Caudate nucleus (tissue), 63 donors: ENCODE measurements at places on chromosomes 3 and 15.

DNA sequence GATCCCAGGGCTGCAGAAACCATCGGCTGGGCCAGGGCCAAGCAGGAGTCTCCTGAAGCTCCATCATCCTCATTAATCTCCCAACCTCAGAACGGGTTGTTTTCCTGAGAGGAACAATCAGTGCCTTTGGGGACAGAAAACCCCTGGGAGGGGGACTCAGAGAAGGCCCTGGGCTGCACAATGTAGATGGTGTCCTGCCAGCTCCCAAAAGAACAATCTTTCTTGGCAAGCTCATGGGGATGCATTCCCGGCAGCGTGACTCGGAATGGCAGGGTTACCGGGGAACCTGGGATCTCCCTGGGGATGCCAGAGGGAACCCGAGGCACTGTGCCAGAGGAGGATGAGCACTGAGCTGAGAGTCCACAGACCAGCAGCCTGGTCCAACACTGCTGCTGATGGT lies 72.1 kb upstream of the ATP2B2 start:
- DNase-seq: no peak

DNA sequence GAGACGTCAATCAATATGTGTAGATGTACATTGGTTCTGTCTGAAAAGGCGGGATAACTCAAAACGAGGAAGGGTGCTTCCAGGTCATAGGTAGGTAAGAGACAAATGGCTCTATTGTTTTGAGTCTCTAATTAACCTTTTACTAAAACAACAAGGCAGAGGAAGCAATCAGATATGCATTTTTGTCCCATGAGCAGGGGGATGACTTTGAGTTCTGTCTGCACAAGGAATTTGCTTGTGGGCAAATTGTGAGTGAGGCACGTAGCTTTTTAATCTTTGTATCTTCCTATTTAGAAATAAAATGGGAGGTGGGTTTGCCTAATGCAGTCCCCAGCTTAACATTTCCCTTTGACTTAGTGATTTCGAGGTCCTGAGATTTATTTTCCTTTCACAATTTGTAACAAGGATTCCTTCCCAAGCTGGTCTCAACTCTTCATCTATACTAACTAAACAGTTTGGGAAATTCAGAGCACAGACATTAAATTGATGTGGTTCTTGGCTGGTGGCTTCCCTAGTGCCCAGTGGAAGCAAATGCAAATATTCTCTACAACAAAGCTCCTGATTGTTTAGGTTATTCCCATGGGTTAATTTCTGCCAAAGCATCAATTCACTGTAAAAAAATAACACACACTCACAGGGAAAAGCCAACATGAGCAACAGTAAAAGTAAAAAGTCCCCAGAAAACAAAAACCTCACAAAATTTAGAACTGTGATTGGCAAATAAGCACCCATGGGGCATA lies 738.8 kb upstream of the SGO1 start:
- DNase-seq: no peak

DNA sequence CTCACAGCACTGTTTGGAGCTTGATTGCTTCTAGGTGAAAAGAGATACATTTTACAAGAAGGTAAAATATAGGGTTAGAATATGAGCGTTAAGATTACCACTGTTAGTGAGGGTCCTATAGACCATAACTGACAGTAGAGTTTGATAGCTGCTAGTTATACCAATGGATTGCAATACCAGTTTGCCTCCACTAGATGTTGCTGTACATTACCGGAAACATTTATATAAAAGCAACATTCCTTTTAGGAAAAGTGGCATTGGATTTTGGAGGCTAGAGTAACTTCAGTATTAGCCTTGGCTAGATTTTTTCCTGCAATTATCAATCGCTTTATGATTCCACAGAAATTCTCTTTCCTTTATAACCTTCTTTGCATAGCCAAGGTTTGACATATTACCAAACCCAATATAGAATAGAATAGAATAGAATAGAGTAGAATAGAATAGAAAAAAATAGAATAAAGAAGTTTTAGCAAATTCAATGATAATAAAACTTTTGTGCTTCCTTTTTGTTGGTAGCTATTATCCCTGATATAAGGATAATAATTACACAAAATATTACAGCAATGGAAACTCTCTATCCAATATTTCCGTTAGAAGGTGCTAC lies 1093.6 kb upstream of the ALCAM start:
- DNase-seq: no peak

DNA sequence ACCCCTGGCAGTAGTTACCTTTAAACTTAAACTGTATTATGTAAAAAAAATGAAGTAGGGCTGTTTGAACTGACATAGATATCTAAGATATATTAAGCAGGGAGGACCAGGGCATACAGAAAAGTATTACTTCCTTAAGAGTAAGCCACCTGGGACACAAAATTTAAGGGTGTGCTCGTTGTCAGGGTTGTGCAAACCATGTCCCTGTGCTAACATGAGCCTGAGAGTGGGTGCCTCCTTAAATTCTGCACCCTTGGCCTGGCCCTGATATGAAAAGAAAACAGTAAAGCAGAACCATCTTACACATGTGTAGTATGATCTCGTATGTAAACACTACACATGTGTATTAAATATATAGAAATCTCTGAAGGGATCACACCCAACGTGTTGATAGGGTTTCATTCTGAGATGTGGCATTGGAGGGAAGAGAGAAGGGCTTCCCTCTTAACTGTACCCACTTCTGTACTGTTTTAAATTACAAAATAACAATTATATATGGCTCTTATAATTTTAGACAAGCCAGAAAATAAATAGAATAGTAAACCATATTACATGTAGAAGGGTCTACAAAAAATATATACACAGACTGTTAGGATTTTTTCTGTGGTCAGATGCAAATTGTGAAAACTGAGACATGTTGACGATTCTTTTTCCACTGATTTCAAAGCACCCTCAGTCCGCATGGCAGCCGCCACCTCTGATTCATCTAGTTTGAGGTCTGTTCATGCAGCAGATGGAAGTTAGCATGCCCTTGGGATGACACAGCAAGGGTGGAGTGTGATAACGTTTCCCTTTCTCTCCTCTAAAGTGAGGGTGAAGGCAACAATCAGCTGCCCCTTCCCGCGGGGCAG lies 400.8 kb upstream of the PROK2 start:
- DNase-seq: no peak

- DNase-seq: no peak
Observed at GRCh38 chr3:98457543-98457942, 5.5 kb upstream of the OR5K1 start.

DNA sequence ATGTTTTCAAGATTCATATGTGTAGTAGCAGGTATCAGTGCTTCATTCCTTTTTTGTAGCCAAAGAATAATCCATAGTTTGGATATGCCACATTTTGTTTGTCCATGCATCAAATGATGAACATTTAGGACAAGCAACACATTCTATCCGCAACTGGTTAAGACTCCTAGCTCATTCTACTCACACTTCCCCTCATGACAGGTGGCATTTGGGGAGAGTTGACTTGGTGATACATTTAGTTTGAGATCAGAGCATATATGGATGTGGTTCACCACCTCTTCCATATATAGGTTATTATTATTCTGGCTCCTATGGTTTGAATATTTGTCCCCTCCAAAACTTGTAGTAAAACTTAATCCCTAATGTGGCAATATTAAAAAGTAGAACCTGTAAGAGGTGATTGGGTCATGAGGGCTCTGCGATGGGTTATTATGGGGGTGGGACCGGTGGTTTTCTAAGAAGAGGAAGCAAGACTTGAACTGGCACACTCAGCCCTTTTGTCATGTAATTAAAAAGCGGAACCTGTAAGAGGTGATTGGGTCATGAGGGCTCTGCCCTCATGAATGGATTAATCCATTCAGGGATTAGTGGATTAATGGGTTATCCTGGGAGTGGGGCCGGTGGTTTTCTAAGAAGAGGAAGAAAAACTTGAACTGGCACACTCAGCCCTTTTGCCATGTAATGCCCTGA lies 75.3 kb upstream of the HRH1 start:
- no peak for DNase-seq

DNA sequence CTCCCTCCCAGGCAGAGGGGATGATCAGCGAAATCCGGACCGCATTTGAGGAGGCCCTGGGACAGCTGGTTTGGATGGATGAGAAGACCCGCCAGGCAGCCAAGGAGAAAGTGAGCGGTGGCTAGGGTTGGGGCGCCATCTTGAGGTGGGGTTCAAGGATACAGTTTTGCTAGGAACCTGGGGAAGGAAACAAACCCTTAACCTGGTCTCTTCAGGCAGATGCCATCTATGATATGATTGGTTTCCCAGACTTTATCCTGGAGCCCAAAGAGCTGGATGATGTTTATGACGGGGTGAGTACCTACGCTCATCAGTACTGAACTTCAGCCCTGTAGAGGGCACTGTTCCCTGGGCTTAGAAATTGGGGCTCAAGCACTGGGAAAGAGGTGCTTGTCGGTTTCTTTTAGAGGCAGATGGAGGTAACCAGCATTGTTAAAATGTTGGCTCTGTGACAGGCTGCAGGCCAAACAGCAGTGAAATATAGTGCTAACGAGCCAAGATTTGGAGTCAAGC lies 9.6 kb upstream of the PSMD2 start:
- DNase-seq: peak; percentile 43

GRCh38 chr15:79140846-79141570 lies 50.4 kb upstream of the RASGRF1 start:
- no peak for DNase-seq
